T-helper 2 cell treated with Interferon-gamma antibody and Interleukin-4, amounts not matched to agents 5 μg/mL and 100 μg/mL, for 36 hours (primary cell): ENCODE measurements at places on chromosomes 13 and 19.

- DNase-seq, result no peak
Observed at GRCh38 chr13:98339684-98340425, 162.8 kb upstream of the RNF113B start.

GRCh38 chr13:66402066-66402465 is 828.1 kb downstream of the PCDH9 start:
- no peak for DNase-seq

DNA sequence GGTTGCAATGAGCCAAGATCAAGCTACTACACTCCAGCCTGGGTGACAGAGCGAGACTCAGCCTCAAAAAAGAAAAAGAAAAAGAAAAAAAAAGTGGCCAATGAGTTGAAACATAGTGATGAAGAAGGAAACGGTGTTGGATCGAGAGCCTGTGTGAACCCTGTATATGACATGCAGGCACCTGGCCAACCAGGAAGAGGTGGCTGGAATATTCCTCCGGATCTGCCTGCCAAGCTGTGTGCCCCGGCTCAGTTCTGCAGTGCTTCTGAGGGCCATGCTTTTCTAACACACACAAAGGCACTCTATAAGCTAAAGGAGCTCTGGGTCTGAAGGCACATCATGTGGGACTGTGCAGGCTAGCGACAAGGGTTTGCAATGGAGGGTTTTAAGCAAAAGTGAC is 3.7 kb upstream of the ZNF444 start:
- DNase-seq, result no peak

DNA sequence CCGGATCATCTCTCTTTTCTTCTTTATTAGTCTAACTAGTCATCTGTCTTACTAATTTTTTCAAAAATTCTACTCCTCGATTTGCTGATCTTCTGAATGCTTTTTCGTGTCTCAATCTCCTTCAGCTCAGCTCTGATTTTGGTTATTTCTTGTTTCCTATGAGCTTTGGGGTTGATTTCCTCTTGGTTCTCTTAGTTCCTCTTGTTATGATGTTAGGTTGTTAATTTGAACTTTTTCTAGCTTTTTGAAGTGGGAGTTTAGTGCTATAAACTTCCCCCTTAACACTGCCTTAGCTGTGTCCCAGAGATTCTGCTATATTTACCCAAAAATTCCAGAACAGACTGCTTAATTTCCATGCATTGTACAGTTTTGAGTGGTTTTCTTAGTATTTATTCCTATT is 3.4 kb downstream of the FCAR start:
- no peak for DNase-seq

DNA sequence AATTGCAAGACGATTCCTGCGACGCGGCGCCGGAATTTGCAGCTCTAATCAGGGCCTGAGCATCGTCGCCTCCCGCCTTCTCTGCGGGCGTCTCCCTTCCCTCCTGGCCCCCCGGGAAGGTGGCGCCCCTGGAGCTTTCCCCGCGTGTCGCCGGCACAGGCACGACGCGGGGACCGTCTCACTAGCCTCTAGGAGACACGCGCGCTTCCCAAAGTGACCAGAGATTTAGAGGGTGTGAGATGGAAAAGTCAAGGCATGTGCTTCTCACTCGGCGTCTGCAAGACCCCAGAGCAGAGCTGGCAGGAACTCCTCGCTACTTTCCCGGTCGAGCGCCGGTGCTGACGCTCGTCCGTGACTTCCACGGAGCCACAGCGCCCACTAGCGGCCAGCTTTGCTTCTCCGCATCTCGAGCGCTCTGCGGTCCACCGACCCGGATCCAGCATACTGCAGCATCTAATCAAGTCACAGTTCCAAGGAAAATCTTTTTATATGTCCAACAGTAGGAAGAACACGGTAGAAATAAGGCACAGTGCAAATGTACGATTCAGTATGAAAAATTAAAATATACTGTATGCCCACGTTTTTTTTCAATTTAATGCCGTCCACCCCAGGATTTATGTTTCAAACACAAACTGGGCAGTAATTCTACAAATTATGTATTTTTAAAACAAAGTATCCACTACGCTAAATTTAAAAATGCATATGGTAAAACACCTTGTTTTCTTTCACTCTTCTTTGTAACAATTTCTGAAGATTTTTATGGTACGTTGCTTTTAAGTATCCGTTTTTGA is 977 bp upstream of the EFNB2 start:
- peak; percentile 78 for DNase-seq

DNA sequence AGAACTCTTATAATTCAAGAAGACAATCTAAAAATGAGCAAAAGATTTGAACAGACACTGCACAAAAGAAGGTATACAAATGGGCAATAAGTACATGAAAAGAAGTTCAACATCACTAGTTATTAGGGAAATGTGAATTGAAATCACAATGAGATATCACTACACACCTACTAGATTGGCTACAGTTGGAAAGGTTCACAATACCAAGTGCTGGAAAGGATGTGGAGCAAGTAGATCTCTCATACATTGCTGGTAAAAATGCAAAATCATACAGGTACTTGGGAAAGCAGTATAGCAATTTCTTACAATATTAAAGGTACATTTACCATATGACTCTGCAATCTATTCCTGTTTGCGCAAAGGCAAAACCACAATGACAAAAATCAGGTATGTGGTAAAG is 145.7 kb downstream of the LHFPL6 start:
- DNase-seq, result no peak
